ENCODE measurements at places on chromosomes 5 and 9. TPM values are rescaled to one million over a fixed set of nuclear protein-coding genes. Genes with fewer than 3 reads are reported as not detected.

The ANKRD31 gene
- total RNA-seq: 0.09 TPM

The PDZD2 gene
- 1.3 TPM for total RNA-seq

The CLIC3 gene
- 286 TPM for total RNA-seq

The PCDHGB7 gene
- 1.6 TPM for total RNA-seq

The IL13 gene
- total RNA-seq: 1.4 TPM

The LRRC19 gene
- not detected for total RNA-seq

The COL23A1 gene
- total RNA-seq: not detected

The SLC23A1 gene
- total RNA-seq: not detected

DNA sequence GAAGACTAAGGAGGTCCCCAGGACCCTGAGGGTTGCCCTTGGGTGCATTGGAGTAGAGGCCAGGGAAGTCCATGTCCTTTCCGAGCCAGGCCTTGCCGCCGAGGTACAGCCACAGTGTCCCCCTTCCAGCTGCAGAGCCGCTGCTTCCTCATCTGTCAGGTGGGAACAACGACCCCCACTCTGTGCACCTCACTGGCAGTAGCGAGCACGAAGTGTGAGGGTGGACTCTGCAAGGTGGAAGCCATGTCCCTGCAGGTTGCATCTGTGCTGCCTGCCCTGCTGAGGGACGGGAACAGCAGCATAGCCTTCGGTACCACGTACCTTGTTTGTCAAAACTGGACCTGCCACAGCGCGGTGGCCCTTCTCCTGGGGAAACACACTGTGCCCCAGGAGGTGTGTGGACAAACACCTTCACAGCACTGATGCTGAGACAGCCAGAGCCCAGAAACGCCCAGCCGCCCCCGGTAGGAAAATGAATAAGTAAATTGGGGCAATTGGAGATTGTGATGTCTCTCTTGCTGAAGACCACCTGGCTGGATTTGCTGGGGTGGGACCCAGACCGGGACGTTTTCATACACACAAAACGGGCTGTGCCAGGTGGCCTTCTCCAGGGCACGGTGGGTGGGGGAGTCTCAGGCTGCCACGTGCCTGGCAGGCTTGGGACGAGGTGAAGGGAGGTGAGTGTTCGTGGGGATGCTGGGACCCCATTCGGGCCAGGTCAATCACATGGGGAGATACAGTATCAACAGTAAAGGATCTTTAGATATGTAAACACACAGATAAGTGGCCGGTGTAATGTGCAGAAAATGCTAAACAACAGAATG lies 157.3 kb downstream of the RXRA start:
- no peaks in the 10 kb centered on the region for H3K27me3 ChIP-seq
- DNase-seq: no peak
- no peak overlapping the region for H3K27ac ChIP-seq
- H3K36me3 ChIP-seq: no peaks in the 10 kb centered on the region
- H3K4me1 ChIP-seq: peaks cover 4% of the 10 kb centered on the region
- H3K4me3 ChIP-seq: no peak overlapping the region

DNA sequence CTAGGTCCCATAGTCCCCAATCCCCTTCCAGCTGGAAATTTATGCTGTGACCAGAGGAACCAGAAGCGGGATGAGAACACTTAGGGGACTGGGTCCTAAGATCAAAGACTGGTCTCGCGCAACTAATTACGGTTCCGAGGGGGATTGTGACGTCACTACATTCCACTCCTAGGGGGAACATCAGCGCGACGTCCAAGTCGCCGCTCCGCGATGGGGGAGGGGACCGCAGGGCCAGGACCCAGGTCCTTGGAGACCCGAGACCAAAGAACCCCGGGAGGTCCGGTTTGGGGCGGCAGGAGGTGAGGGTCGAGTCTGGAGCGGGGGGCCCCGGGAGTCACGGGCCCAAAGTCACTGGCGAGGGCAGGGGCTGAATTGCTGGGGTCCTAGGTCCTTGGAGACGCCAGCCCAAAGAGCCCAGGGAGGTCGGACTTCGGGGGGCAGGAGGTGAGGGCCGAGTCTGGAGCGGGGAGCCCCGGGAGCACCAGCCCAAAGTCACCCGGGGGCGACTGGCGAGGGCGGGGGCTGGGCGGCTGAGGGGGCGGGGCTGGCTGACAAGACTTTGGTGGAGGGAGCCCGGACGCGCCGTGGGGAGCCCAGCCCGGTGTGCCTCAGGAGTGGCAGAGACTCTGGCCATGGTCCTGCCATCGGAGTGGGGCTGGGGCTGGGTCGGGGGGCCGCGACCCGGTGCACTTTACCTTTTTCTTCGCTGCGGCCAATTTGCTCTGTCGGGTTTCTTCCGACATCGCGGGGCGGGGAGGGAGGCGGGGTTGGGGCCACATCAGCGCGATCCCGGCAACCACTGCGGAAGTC lies at the start of gene GOLGA2:
TSS of gene GOLGA2 (minus strand) at position 810 of the 810 bp plus-strand sequence. CDS start at position 779, 31 bp downstream.
- H3K27ac ChIP-seq: peak within 1 kb of the TSS; percentile 80
- H3K27me3 ChIP-seq: no peaks in the 10 kb centered on the region
- H3K4me3 ChIP-seq: peak within 1 kb of the TSS; percentile 71
- peaks cover 16% of the 10 kb centered on the region for H3K36me3 ChIP-seq
- DNase-seq: peak; percentile 46

GRCh38 chr5:1777281-1778137 lies 22.1 kb downstream of the MRPL36 start:
- DNase-seq: no peak
- H3K27me3 ChIP-seq: no peaks in the 10 kb centered on the region
- no peaks in the 10 kb centered on the region for H3K4me1 ChIP-seq
- H3K36me3 ChIP-seq: no peaks in the 10 kb centered on the region
- H3K27ac ChIP-seq: no peak overlapping the region
- no peak overlapping the region for H3K4me3 ChIP-seq

GRCh38 chr9:84851935-84852585 lies 182.5 kb downstream of the NTRK2 start:
- H3K27ac ChIP-seq: no peak overlapping the region
- H3K4me3 ChIP-seq: no peak overlapping the region
- H3K36me3 ChIP-seq: no peaks in the 10 kb centered on the region
- no peak for DNase-seq
- H3K4me1 ChIP-seq: no peaks in the 10 kb centered on the region

GRCh38 chr9:129619787-129620668 lies 873 bp downstream of the C9orf50 start:
- DNase-seq: no peak
- no peak overlapping the region for H3K4me3 ChIP-seq
- peaks cover 25% of the 10 kb centered on the region for H3K27me3 ChIP-seq
- H3K36me3 ChIP-seq: no peaks in the 10 kb centered on the region

DNA sequence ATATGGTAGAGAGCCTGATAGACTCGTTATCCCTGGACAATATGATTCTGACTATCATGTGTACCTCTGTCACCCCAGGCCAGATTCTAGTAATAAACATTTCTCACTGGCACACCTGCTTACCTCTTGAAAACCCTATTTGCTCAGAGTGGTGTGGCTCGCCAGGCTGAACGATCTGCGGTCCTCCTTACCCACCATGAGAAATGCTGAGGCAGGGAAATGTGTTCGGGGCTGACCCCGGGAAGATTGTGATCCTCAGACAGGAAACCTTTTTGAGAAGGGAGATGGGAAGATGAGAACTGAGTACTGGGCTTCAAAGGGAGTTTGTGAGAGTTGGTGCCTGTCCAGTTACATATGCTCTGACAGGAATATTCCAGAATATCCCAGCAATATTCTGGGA lies 10.7 kb upstream of the PRXL2C start:
- no peak overlapping the region for H3K4me3 ChIP-seq
- no peak for DNase-seq
- no peak overlapping the region for H3K27ac ChIP-seq

DNA sequence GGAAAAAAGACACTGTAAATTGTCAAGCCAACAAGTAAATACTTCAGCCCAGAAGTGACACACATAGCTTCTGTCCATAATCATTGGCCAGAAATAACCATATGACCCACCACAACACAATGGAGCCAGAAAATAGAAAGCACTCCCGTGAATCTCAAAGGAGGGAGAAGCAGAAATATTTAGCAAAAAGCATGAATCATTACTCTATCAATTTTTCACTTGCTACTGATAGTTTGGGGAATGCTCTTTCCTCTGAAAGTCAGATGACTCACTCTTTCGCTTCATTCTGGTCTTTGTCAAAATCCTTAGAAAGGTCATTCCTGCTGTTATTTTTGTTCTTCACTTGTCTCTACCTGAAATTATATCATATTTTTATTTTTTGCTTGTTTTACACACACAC lies 312.6 kb downstream of the TMEM232 start:
- no peak for DNase-seq
- no peak overlapping the region for H3K27ac ChIP-seq
- no peaks in the 10 kb centered on the region for H3K36me3 ChIP-seq
- H3K27me3 ChIP-seq: no peaks in the 10 kb centered on the region

DNA sequence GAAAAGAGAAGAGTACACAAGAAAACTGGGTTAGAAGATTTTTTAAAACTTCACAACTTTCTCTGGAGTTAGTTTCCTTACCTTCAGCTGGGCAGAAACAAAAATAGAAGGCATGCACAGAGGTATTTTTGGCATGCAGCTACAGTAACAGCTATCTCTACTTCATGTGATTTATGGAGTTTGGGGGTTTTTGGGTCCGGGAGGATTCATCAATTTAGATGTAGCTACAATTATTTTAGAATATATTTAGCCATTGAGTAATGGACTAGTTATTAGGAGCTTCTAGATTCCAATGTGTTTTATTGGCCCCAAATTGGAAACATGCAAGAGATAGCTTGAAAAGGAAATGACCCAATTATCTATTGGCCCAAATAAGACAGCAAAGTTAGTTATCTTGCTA lies 91.6 kb upstream of the TNFAIP8 start:
- no peaks in the 10 kb centered on the region for H3K36me3 ChIP-seq
- peaks cover 7% of the 10 kb centered on the region for H3K4me1 ChIP-seq
- no peak for DNase-seq
- H3K27ac ChIP-seq: no peak overlapping the region

GRCh38 chr5:89535411-89535810 lies 652.4 kb upstream of the MEF2C start:
- no peak overlapping the region for H3K27ac ChIP-seq
- no peaks in the 10 kb centered on the region for H3K4me1 ChIP-seq
- H3K36me3 ChIP-seq: no peaks in the 10 kb centered on the region
- H3K4me3 ChIP-seq: no peak overlapping the region
- H3K27me3 ChIP-seq: no peaks in the 10 kb centered on the region

- no peaks in the 10 kb centered on the region for H3K4me1 ChIP-seq
- no peak overlapping the region for H3K4me3 ChIP-seq
- H3K27ac ChIP-seq: no peak overlapping the region
- H3K36me3 ChIP-seq: no peaks in the 10 kb centered on the region
- H3K27me3 ChIP-seq: no peaks in the 10 kb centered on the region
These were observed 461.3 kb downstream of the EBF1 start for GRCh38 chr5:158638396-158638795.

DNA sequence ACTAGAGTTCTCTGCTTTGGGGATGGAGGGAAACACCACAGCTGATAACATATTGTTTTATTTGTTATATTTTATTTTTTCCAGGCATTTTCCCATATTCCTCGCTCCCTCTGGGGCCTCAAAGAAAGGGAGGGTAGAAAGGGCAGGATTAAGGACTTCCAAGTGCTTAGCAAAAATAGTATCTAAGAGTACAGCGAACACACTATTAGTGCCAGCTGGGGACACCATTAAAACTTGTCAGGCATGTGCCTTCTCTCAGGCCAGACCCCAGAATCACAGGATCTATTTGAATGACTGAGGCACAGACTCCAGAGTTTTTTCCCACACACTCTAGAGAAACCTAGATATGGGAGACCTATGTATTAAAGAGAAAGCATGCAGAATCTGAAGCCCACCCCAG lies 451.0 kb upstream of the TRPC7 start:
- no peak overlapping the region for H3K27ac ChIP-seq
- no peak overlapping the region for H3K4me3 ChIP-seq
- H3K36me3 ChIP-seq: no peaks in the 10 kb centered on the region

GRCh38 chr5:124651663-124652513 lies 94.6 kb downstream of the ZNF608 start:
- H3K27ac ChIP-seq: no peak overlapping the region
- DNase-seq: peak; percentile 21
- H3K27me3 ChIP-seq: peaks cover 55% of the 10 kb centered on the region
- no peaks in the 10 kb centered on the region for H3K36me3 ChIP-seq
- peaks cover 26% of the 10 kb centered on the region for H3K4me1 ChIP-seq

- peaks cover 10% of the 10 kb centered on the region for H3K4me1 ChIP-seq
- no peak overlapping the region for H3K4me3 ChIP-seq
- no peak for DNase-seq
- no peaks in the 10 kb centered on the region for H3K27me3 ChIP-seq
These were observed 58.8 kb downstream of the MARCHF3 start for GRCh38 chr5:126971455-126972031.

- H3K27me3 ChIP-seq: no peaks in the 10 kb centered on the region
- DNase-seq: no peak
- H3K27ac ChIP-seq: no peak overlapping the region
- no peaks in the 10 kb centered on the region for H3K36me3 ChIP-seq
These were observed 204.5 kb downstream of the BRINP1 start for GRCh38 chr9:119164716-119165115.

DNA sequence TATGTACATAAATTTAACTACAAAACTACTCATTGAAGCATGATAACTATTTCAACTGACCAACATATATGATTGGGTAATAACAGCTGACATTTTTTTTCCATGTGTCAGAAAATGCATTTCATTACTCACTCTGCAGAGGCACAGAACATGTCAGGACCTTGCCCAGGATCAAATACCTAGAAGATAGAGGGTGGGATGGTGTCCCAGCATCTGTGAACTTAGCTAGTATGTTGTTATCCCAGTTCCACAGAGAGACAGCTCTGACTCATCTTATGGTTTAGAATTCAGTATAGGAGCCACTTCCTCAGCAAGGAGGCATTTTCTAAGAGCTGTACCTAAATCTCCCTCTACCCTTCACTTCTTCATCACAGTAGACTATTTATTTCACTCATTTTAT lies 1198.6 kb upstream of the ACO1 start:
- H3K4me1 ChIP-seq: no peaks in the 10 kb centered on the region
- H3K27ac ChIP-seq: no peak overlapping the region
- no peak overlapping the region for H3K4me3 ChIP-seq
- no peaks in the 10 kb centered on the region for H3K36me3 ChIP-seq

DNA sequence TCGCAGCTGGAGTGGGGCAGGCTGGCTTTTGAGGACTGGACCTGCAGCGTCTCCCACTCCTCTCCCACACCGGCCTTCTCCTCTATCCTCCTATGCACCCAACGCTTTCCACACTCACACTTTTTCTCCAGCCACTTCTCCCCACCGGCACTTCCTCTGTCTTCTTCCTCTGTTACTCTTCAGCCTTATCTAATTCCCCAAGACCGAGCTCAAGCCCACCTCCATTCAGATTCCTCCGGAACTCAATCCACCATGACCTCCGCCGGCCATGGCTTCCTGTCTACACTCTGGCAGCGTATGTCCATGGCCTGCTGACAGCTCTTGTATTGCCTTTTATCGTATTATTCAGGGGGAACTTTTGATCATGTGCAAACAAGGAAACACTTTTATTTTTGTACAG lies 545 bp upstream of the OR2V1 start:
- H3K27ac ChIP-seq: no peak overlapping the region
- peaks cover 3% of the 10 kb centered on the region for H3K27me3 ChIP-seq

DNA sequence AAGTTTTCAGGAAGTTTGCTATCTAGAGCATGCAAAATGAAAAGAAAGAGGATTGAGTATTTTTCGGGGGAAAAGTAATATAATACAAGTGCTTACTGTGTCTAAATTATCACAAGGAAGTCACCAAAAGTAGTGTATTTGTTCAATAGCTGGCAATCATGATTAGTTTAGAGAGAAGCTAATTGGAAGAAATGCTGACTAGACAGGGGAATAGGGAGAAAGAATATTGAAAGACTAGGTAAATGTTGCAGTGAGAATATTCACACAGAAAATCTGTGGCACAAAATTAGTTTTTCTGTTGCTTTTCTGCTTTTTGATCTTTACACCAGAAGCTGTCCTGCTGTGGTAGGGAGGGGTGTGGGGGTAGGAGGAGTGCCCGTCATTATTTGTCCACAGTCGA lies 238.7 kb downstream of the MARCHF11 start:
- H3K4me1 ChIP-seq: no peaks in the 10 kb centered on the region
- no peaks in the 10 kb centered on the region for H3K36me3 ChIP-seq
- no peak overlapping the region for H3K4me3 ChIP-seq
- DNase-seq: no peak
- no peak overlapping the region for H3K27ac ChIP-seq

All from natural killer cell (primary cell).